ENCODE measurements at places on chromosomes 6 and 20. TPM values are rescaled to one million over a fixed set of nuclear protein-coding genes. Genes with fewer than 3 reads are reported as not detected.

DNA sequence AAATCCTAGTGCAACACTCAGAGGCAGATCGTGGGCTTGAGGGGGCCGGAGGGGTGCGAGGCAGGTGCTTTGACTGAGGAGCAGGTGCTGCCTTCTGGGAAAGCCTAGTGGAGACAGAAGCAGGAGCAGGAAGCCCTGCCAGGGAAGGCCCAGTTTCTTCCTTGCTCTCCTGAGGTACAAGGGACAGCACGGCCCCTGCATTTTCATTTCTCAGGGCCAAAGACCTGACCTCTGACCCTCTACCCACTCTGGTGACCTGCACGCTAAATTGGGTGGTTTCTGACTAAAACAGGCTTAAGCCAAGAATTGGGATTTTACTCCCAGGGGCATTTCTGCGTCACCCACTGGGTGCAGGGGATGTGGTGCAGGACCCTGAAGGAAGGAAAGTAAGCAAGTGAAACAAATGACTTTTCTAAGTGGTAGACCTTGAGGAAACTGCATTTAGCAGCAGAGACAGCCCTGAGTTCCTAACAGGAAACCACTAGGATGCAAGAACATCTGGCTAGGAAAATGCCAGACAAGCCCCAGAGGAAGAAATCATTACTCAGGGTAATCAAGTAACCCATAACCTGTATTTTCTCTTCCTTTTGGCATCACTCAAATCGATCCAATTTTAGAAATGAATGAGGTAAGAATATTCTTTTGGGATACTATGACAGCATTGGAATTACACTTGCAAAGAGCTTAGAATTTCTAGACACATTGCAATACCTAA is 141.7 kb downstream of the CD164 start:
- no peak for DNase-seq

The CRISP2 gene
- total RNA-seq = not detected

- peak; percentile 69 for DNase-seq
These were observed 5.9 kb downstream of the SLC2A10 start for GRCh38 chr20:46715292-46715756.

The C6orf58 gene
- total RNA-seq = not detected

The PLAGL1 gene
- total RNA-seq = 1.6 TPM

DNA sequence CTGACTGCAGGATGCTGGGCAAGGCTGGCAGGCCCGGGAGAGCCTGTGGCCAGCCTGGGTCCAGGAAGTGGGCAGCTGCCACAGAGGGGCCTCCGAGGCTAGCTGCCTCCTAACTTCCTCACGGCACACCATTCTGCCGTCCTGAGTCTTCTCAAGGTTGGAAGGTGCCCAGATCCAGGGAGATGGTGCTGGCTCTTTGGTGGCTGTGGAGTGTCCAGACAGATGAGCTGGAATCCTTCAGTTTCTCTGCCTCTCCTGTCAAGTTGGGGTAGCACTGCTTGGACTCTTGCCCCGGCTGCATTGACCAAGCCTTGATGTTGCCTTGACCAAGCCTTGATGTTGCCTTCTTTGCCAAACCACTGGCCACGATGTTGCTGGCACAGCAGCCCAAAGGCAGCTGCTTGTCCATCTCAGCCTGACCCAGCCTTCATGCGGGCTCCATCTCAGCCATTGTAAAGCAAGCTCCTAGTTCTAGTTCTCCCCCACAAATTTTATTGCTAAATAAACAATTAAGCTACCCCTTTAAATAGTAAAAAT is 75.1 kb upstream of the AFDN start:
- DNase-seq = no peak

- DNase-seq = no peak
These were observed 444.1 kb upstream of the SOX4 start for GRCh38 chr6:21149470-21149869.

GRCh38 chr6:30917487-30917886 is 3.4 kb downstream of the VARS2 start:
- DNase-seq = no peak

The MDN1 gene
- total RNA-seq = 110 TPM

DNA sequence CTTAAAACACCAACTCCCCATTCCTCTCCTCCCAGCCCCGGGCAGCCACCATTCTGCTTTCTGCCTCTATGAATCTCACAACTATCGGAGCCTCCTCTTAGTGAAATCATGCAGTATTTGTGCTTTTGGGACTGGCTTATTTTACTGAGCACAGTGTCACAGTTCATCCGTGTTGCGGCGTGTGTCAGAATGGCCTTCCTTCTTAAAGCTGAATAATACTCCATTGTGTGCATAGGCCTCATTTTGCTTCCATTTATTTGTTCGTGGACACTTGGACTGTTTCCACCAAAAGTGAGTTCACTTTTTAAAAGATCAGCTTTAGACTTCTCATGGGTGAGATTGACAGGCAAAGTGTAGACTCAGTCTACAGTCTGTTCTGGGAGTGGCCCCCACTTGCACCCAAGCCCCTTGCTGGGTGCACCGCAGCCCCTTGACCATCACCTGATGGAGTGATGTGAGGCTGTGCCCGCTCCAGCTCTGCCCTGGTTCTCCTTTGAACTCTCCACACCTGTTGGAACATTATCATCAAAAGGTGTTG is 12.6 kb downstream of the DUSP22 start:
- no peak for DNase-seq

DNA sequence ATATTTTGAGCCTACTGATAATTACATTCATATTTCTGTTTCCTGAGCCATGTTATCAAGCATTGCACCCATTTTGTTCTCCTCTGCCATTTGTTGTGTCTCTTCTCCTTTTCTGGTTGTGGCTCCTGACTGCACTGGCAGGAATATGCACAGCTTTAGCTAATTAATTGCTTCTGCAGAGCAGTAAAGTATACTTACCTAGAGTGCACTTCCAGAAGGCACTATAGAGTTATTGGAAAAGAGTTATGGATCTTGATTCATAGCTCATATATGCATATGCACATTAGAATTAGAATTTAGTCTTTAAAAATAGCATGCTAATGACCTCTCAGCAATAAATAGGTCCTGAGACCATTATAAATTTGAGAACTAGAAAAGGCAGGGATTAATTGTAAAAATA is 262.6 kb downstream of the NKAIN2 start:
- DNase-seq = no peak

GRCh38 chr6:118186672-118187567 is 279.9 kb downstream of the SLC35F1 start:
- DNase-seq = no peak

The BANF2 gene
- total RNA-seq = not detected

The ARMH2 gene
- total RNA-seq = not detected

The RRBP1 gene
- 89.8 TPM for total RNA-seq

Data from H9 (cell line).